ENCODE measurements at places on chromosomes 1 and 21.
A peak's percentile ranks its signal among the peaks of the same experiment; 100 is the strongest.

DNA sequence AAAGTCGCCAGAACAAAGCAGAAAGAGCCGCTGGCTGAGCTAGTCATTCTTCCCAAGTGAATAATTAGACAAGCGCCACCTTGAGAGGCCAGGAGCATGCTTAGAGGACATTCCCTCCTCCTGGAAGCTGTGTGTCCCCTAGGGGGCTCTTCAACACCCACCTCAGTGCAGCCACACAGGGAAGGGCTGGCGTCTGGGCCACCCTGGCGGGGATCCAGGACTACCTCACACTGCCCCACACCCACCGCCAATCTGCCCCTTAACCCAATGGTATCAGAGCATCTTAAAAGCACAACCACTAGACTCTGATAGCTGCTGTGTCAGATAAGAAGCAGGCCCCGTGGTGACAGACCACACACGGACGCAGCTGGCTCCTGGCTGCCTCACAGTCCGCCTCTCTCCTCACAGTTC lies 24.9 kb downstream of the SETD4 start:
- peak; percentile 7 for DNase-seq

DNA sequence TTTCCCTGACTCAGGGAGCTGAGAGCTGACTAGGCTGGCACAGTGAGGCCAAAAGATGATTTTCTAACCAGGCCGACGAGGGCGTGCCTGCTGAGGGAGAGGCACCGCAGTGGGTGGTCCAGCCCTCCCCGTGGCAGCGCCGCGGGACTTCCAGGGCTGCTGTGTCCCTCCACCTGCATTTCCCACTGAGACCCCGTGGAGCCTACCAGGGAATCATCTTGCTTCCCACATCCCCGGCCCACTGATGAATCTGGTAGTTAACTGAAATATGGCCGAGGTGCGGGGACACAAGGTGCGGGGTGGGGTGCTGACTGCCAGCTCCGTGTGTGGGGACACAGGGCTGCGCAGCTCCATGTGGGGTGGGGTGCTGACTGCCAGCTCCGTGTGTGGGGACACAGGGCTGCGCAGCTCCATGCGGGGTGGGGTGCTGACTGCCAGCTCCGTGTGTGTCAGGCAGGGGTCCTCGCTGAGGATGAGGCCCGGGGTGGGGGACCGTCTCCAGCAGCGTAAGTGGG lies 10.4 kb downstream of the WRAP73 start:
- DNase-seq = no peak

DNA sequence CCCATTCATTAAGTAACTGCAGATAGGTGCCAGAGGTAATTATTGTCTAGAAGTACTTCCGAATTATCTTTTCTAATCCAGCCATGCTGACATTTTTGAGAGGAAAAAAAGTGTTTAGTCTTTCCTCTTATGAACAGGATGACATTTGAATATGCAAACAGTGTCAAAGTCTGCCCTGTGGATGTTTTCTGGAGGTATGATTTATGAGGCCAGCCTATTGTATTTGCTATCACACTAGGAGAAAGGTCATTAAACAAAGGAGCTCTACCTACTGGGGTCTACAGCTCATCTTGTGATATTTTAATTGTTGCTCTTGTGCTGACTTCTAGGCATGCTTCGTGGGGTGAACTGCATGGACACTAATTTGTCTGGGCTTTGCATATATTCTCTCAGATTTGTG lies 559.7 kb upstream of the CAMK1G start:
- DNase-seq = no peak

GRCh38 chr21:37232274-37233018 lies 34.7 kb downstream of the VPS26C start:
- DNase-seq = no peak

DNA sequence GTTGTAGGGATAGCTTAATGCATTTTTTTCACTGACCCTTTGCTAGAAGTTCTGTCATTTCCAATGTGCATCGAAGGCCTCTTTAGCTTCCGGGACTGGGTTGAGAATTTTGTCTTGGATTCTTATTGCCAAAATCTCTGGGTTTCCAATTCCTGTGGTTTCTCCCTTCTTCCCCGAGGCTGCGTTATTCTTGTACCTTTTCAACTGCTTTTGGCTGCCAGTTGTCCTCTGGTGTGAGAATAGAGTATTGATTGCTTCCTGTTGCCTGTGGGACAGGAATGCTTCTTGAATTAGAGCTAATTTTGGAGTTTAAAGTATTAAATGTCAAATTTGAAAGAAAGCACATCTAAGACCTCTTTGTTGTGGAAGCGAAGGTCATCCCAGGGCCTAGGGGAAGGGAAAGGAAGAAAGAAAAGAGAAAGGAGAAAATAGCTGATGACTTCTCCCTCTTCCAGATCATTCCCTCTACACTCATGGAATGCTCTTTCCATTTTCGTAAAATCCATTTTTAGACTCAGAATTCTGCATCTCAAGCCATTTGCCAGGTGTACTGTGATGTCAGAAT lies 21.1 kb downstream of the HUNK start:
- DNase-seq = no peak

- no peak for DNase-seq
Observed at GRCh38 chr21:27024301-27024700, 57.4 kb upstream of the ADAMTS5 start.

- DNase-seq = no peak
Observed at GRCh38 chr1:222820171-222820712, 5.4 kb downstream of the DISP1 start.

GRCh38 chr1:90963651-90964050 lies 58.2 kb downstream of the ZNF644 start:
- no peak for DNase-seq

GRCh38 chr1:95451054-95451453 lies 217.0 kb downstream of the RWDD3 start:
- peak; percentile 1 for DNase-seq

- DNase-seq = no peak
Observed at GRCh38 chr1:219710529-219711194, 97.8 kb upstream of the ZC3H11B start.

- DNase-seq = no peak
Observed at GRCh38 chr1:18868801-18869424, 9.5 kb upstream of the TAS1R2 start.

DNA sequence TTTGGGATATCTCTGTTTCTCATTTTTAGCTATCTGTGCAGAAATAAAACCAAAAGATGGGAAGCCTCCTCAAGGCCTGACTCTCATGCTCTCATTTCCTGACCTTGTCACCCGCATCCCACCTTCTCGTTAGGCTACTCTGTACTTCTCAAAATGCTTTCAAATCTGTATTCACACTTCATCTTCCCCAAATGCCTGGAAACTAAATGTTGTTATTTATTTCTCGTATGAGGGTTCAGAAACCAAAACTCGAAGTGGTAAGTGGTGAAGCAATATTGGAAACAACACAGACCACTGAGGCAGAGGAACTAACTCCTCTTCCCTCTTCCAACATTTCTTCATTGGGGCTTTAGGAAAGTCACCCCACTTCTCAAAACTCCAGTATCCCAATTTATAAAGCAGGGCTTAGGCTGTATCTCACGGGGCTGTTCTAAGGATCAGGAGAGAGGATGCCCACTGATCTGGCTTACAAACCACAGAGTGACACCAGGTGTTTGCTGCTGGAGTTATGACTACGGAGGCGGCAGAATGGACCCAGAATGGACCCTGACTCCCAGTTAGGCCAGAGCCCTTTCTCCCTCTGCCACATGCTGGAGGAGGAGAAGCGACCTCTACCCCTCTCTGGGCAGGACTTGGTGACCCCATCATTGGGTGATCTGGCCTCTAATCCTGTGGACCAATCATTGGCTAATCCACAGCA lies 3.5 kb downstream of the SLAMF7 start:
- DNase-seq = no peak

DNA sequence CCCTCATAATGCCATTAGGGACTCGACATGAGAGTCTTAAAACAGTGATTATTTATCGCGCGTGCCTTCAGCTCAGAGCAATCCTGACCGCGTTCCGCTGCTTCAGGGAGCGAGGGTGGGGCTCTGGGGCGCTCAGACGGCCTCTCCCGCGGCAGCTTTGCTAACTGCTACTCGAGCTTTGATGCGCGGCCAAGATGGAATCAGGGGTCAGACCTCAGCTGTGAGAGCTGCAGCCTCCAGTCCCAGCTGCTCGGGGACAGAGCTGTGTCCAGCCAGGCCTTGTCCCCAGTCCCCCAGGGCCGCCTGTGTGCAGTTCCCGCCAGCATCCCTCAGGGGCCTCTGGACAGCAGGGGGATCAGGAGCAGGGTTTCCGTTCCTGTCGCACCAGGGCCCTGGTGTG lies 104.6 kb upstream of the TTC34 start:
- no peak for DNase-seq

- no peak for DNase-seq
Observed at GRCh38 chr1:38693031-38693430, 166.5 kb downstream of the RRAGC start.

DNA sequence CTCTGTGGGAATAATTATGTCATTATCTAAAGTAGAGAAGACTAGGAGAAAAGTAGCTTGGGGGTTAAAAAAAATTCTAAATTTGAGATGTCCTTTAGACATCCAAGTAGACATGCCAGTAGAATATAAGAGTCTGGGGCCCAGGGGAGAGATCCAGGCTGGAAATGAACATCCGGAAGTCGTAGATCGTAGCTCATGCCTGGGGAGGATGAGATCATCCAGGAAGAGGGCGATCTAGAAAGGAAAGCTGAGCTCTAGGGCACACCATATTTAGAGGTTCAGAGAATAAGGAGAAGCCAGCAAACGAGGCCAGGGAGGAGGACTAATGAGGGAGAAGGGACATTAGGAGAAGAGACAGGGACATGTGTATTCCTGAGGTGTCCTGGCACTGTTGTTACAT lies 12.2 kb downstream of the NGF start:
- DNase-seq = no peak

DNA sequence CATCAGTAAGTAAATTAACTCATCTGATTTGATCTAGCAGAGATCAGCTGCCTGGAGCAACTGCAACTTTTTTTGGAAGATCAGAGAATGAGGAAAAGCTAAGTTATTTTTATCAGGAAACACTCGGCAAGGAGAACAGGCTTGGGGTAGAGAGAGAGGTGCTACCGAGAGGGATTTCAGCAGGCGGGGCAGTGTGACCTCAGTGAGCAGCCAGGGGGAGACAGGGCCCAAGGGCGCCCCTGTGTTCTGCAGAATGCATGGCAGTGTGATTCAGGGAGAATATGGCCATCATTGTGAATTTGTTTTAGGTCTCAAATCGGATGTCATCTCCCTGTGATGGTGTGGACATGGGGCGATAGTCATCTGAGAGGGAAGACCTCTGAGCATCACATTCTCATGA lies 484.1 kb upstream of the VAMP3 start:
- no peak for DNase-seq

DNA sequence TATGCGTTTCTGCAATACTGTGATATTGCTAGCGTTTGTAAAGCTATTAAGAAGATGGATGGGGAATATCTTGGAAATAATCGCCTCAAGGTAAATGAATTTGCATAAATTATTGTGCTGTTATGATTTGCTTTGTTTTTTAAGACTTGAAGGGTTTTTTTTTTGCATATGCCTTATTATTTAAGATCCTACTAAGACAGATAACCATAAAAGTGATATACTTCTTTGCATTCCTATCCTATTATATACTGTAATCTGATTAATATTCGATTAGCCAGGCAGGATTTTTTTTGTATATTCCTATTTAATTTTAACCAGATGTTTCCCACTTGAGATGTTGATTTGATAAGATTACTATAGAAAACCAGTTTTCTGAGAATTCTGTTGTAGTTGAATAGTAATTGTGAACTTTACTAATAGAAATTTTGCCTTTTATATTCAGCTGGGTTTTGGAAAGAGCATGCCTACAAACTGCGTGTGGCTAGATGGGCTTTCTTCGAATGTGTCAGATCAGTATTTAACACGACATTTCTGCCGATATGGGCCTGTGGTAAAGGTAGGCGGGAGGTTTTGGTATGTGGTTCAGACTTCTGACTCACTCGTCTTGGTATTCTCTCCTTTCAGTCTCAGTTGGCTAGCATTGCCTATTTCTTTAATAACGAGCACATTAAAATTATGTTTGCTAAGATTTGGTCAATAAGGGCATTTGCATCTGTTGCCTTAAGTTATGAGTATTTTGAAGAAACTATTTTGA lies 56.8 kb downstream of the ZBTB17 start:
- DNase-seq = no peak

GRCh38 chr1:245031041-245031440 lies 123.7 kb upstream of the KIF26B start:
- no peak for DNase-seq

GRCh38 chr1:177981200-177981599 lies 11.3 kb upstream of the SEC16B start:
- no peak for DNase-seq

- no peak for DNase-seq
Observed at GRCh38 chr1:229225331-229225782, 45.6 kb upstream of the RAB4A start.

- peak; percentile 94 for DNase-seq
Observed at GRCh38 chr1:235513495-235514366, 9.5 kb upstream of the B3GALNT2 start.

GRCh38 chr1:150876119-150876454 lies 312 bp downstream of the ARNT start:
- DNase-seq = peak; percentile 57

DNA sequence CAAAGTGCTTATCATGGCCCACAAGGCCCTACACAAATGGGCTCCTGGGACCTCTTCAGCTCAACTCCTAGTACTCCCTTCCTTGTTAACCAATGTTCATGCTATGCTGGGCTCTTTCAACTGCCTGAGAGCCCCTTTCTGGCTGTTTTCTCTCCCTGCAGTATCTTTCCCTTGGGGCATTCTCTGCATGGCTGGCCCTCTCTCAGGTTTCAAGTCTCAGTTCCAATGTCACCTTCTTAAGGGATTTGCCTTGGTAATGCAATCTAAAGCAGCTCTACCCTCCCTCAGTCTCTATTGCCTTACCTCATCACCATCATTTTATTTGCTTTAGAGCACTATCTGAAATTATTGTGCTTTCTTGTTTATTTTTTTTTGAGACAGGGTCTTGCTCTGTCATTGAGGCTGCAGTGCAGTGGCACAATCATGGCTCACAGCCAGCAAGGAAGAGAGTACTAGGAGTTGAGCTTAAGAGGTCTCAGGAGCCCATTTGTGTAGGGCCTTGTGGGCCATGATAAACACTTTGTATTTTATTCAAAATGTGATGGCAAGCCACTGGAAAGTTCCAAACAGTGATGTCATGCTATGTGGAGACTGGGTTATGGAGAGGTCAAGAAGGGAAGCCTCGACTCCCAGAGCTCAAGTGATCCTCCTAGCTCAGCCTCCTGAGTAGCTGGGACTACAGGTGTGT lies 63.4 kb upstream of the SRSF10 start:
- no peak for DNase-seq

DNA sequence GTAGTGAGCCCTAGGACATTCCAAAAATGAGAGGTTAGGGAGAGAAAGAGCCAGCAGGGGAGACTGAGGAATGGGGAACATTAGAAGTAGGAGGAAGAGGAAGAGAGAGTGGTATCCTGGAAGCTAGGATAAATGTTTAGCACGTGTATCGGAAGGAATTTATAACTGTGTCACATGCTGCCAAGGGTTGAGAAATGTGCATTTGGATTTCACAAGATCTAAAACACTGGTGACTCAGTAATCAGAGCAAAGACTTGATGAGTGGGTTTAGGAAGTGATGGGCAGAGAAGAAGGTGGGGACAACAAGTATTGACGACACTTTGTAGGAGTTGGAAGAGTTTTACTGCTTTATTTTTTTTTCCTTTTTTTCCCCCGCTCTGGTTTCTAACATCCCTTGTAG lies 193.9 kb downstream of the FMN2 start:
- DNase-seq = no peak

Data from KBM-7 (cell line).